ENCODE measurements at places on chromosomes 7 and 10.

DNA sequence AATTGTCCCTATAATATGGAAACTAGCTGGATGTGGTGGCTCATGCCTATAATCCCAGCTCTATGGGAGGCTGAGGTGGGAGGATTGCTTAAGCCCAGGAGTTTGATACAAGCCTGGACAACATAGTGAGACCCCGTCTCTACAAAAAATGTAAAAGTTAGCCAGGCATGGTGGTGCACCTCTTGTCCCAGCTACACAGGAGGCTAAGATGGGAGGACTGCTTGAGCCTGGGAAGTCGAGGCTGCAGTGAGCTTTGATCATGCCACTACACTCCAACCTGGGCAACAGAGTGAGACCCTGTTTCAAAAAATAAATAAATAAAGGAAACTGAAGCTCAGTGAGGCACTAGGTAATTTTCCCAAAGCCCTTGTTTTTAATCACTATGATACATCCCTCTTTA is 15.7 kb upstream of the ERLIN1 start:
- DNase-seq, result no peak

- no peak for DNase-seq
These were observed 154.2 kb downstream of the PKD1L1 start for GRCh38 chr7:47794016-47794415.

DNA sequence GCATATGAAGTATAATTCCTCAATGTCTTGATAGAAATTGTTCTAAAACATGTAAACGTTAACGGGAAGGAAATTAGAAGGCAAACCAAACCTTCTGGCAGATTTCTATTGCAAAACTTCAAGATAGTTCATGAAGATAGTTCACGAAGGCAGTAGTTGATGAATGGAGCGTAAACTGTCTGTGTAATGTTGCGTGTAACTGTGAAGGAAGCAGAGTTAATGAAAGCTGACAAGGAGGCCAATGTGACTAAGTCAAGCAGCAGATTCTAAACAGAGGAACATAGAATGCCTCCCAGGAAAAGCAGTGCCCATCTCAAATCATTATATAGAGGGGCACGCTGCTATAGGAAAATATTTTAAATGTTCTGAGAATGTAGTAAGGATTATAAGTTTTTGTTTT is 659.7 kb upstream of the IGFBP3 start:
- no peak for DNase-seq

DNA sequence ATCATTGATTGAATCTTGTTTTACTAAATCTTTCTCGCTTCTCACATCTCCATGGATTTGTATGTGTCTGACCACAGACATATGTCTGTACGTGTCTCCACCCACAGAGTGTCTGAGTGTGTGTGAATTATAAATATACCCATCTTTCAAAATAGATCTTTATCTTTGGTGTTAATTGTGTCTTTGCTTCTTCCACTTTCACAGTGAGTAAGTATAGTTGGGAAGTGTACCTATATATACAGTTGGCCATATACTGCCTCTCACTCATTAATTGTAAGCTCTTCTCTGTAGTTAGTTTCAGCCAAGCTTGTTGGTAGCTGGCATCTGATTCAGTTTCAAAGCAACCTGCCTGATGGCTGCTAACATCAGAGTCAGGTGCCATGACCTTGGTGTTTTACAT is 18.4 kb downstream of the EEPD1 start:
- no peak for DNase-seq

DNA sequence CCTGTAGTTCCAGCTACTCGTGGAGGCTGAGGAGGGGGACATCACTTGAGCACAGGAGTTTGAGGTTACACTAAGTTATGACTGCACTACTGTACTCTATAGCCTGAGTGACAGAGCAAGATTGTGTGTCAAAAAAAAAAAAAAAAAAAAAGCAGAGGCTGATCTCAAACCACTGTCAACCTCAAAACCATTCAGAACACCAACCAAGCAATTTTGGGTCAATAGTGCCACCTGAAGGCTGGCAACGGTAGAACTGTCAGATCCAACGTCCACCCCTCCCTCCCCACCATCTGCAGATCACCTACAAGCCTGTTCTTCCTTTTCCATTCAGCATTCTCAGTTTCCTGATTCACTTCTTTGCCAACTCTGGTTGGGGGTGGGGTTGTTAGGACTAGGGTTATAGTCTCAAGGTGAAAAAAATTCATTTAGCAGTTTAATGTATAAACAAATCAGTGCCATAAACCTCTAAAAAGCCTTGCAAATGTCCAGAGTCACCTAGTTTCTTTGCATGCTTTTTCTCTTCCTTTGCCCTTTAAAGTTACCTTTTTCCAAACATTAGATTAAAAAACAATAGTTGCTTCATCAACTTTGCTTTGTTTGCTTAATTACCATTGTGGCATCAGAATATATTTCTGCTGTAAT is 2.6 kb downstream of the MRPS33 start:
- DNase-seq, result peak; percentile 1

DNA sequence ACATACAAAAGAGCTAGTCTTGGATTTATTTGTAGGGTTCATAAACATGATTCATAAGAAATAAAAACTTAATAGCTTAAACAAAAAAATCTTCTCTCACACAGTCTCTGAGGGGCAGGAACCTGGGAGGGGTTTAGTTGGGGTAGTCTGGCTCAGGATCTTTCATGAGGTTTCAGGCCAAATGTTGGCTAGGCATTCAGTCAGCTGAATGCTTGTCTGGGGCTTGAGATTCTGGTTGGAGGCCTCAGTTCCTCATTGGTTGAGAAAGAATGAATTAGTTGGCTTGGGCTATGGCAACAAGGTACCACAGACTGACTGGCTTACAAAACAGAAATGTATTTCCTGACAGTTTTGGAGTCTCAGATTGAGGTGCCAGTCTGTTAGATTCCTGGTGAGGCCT is 74.3 kb downstream of the ANKRD7 start:
- DNase-seq, result no peak

- DNase-seq, result no peak
These were observed 55.9 kb downstream of the SVOPL start for GRCh38 chr7:138645284-138645683.

DNA sequence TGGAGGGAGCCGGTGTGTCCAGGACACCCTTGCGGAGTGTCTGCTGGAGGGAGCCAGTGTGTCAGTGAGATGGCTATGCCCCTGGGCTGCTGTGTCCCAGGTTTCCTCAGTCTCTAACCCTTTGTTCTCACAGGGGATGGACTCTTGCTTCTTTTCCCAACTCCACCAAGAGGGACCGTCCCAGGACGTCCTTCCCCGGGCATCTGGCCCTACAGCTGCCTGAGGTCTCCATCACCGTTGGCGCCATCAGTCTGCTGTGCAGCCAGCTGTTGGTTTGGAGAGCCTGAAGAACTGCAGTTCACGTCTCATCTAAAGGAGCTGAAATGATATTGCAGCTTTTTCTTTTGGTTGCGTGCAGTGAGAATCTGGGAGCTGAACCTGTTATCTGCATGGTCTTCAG is 136.2 kb downstream of the VIPR2 start:
- no peak for DNase-seq

GRCh38 chr10:44908066-44908749 is 2.9 kb upstream of the TMEM72 start:
- no peak for DNase-seq

DNA sequence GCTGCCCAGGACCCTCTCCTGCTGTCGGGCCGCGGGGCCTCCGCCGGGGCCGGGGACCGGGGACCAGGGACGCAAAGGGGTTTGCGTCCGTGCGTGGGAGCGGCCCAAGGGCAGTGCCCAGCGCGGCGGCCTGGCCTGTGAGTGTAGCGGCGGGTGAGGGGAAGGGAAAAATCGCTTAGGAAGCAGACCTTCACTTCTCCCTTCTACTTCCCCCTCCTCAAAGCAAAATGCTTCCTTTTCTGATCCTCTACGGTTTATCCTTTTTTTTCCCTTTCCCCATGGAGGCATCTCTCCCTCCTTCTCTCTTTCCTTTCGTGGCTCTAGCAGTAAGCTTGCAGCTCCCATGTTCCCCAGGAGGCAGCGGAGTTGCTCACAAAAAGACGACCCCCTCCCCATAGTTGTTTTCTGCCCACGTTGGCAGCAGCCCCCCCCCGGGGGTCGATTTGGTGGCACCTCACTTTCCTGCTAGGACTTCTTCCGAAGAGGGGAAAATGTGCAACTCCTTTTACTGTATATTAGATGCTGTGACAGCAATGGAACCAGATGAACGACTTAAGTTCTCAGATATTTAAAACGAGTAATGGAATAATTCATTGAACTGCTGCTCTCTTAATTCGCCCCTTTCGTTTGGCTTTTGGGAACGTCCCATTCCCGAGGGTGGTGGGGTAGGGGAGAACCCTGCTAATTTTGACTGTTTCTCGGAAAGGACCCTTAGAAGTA is 724 bp downstream of the CAPZA2 start:
- DNase-seq, result peak; percentile 4

DNA sequence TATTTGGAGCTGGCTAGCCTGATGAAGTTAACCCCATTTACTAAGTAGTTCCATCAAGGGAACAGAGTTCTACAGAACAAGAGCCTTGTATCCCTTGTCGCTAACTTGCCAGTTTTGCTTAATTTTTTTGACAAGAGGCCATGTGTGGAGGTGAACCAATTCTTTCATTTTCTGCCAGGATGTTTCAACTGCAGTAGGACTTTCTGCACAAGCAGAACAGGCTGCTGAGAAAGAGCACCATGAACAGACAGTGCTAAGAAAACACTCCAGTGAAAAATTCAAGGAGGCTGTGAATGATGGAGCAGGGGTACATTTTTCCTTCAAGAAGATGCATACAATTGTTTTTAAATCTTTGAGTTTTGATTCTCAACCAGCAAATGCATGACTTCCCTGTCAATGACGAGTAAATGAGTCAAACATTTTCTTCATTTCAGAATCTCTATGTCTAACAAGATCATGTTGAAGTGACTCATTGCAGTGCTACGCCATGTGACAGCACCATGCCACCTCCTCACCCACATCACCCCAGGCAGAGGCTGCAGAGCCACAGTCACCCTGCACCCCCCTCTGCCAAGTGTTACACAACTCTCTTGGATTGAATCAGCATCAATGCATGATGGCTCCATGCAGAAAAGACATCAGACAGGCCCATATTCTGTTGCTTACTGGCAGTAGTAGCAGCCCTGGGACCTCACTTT is 193.1 kb downstream of the COBL start:
- no peak for DNase-seq

- no peak for DNase-seq
These were observed 100.6 kb downstream of the GRB10 start for GRCh38 chr7:50682079-50682478.

- no peak for DNase-seq
These were observed 91.3 kb downstream of the KIAA1549 start for GRCh38 chr7:138889582-138890498.

- DNase-seq, result no peak
These were observed 31.8 kb downstream of the EZH2 start for GRCh38 chr7:148852272-148852671.

DNA sequence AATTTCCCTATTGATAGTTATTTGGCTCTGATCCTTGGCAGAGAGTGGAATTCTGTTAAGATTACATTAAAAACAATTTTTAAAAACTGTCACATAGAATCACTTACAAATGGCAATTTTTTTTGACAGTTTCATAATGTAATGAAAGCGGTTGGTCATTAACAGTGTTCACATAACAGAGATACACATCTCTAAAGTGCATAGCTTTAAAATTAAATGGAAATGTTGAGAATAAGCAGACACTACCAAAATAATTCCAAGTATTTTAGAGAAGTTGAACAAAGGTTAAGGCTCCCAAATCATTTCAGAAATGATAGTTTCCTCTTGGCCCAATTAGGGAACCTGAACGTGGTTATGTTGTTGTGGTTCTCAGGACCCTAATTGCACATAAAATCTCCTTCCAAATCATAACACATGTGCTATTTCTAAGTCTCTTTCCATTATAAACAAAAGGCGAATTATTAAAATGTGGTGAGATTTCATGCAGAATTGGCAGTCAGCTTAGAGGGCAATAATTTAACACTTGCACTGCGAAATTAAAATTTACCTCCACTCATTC is 528.9 kb upstream of the FZD8 start:
- no peak for DNase-seq

- DNase-seq, result no peak
These were observed 277.4 kb downstream of the ARL4A start for GRCh38 chr7:12964836-12965235.

- DNase-seq, result peak; percentile 5
These were observed 27.7 kb upstream of the VAX1 start for GRCh38 chr10:117165538-117166417.

DNA sequence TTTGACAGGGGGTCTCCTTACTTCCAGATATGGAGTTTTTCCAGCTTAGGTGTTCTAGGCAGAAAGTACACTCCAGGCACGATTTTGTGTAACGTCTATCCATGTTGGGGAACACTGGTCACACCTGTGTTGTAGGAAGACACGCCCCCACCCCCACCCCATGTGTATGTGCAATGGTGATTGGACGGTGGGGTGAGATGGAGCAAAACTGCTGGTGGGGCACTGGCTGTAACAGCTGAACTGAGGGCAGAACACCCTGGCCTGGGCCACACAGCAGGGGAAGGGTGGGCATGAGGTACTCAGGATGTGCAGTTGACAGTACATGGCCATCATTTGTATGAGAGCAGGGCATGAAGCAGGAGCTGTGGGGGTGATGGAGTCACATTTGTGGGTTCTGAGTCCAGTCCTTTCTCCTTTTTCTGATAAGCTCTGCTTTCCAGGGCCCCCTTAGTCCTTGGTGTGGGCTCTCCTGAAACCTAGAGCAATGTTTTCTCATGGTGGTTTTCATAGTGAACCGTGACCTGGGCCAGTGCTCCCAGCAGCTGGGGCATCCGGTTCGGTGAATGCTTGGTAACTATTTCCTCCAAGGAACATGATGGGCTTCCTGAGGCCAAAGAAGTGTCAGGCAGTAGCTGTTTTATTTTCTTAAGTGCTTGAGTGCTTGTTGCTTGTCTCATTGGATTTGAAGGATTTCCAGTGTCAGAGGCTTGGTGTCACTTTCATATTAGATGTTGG is 63.4 kb upstream of the AQP1 start:
- DNase-seq, result no peak

- no peak for DNase-seq
These were observed 428.5 kb upstream of the MGMT start for GRCh38 chr10:129038522-129038921.

DNA sequence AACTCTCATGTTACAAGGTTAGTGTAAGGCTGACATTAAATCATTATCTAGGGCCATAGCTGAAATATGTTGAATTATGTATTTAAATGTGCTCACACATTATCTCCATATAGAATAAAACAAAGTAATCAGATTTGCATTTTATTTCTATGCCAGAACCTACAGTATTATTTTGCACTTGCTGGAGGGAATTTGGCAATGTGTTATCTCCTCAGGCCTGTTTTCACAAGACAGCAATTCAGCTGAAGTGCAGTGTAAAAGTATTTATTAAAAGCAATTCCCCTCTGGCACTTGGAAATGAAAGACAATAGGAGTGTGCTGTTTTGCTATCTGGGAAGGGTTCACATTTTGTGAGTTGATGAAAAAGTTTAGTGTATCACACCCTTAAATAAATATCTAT is 276.3 kb downstream of the DNAJB9 start:
- DNase-seq, result no peak

All from substantia nigra (tissue), 51 donors.